ENCODE measurements at places on chromosomes 12 and 14.

GRCh38 chr14:35883677-35884293 is 57.6 kb downstream of the BRMS1L start:
- no peak for DNase-seq

DNA sequence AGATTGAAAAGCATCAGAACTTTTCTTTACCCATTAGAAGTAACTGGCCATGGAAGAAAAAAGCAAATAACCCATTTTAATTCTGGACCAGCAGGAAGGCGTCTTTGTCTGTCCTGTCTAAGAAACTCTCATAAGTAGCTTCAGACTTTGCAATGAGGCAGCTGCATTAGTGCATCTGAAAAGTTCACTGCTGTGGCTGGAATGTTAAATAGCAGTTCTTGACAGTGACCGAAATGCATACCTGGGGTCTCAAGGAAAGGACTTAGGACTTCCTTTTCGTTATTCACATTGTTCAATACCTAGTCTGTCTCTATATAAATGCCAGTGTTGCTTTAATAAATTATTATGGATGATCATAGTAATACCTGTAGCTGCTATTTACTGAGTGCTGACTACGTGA is 125.9 kb downstream of the ANO4 start:
- DNase-seq, result no peak

DNA sequence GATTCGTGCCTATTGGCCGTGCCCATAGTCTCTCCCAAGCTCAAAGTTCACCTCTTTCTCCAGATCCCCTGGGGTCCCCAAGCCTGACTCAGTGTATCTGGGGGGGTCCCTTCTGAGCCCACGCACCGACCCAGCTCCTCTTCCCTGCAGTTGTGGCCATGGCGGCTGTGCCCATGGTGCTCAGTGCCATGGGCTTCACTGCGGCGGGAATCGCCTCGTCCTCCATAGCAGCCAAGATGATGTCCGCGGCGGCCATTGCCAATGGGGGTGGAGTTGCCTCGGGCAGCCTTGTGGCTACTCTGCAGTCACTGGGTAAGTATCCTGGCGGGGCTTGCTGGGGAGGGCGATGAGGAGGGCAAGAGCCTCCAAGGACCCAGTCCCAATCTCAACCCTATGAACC is 5.1 kb downstream of the IFI27 start:
- no peak for DNase-seq

- no peak for DNase-seq
Measured at GRCh38 chr14:77580964-77581505, 35.4 kb downstream of the SPTLC2 start.

DNA sequence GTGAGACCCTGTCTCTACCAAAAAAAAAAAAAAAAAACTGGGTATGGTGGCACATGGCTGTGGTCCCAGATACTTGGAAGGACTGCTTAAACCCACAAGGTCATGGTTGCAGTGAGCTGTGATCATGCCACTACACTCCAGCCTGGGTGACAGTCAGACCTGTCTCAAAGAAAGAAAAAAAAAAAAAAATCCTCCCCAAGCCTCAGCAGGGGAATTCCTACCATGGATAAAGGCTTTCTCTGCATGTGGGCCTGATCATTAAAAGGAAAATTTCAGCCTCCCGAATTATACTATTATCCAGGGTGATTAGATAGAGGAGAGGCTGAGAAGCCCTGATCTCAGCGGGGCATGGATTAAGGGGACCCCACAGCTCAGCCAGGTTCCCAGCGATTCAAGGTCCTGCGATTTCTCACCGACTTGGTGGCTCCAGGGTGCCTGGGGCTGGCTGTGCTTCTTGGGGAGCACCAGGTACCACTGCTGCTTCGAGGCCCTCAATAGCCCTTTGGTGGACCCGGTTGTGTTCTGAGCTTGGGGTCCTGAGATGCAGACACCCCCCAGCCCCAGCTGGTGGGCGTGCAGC is 5.6 kb downstream of the SH2B3 start:
- DNase-seq, result no peak

DNA sequence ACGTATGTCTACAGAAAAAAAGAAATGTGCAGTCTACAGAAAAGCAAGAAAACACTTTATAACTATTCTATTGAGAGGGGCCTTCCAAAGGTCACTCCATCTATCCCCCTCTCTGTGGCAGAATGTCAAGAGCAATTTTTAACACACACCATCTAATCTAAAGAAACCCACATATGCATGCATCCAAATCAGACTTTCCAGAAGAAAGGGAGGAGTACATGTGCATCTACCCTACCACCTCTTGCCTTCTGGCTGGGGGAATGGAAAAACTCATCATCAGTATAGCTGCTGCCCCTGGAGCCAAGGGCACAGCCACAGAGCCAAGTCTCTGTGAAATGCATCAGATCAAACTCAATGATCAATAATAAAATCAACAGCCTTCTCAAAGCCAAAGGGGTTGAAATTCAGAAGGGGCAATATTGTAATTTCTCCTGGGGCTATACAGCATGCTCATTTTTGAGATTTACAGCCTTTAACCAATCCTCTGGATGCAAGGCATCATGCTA is 63.9 kb downstream of the ANO2 start:
- DNase-seq, result no peak

GRCh38 chr12:108642269-108642870 is 8.7 kb upstream of the SELPLG start:
- no peak for DNase-seq

DNA sequence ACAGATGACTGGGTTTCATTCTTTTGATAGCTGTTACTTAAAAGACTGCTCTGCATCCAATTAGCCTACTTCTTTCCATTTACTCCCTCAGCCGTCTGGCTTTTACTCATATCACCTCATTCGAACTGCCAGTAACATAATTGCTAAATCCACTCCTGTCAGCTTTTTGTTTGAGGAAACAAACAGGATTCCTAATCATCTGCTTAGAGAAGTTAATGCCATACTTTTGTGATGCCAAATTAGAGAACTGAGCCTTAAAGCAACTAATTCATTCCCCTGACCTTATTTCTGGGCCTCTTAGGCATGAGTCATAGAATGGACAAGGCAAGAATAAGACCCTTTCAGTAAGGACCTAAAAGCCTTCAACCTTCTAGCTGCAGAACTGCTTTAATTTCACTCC is 2.9 kb downstream of the OXA1L start:
- no peak for DNase-seq

DNA sequence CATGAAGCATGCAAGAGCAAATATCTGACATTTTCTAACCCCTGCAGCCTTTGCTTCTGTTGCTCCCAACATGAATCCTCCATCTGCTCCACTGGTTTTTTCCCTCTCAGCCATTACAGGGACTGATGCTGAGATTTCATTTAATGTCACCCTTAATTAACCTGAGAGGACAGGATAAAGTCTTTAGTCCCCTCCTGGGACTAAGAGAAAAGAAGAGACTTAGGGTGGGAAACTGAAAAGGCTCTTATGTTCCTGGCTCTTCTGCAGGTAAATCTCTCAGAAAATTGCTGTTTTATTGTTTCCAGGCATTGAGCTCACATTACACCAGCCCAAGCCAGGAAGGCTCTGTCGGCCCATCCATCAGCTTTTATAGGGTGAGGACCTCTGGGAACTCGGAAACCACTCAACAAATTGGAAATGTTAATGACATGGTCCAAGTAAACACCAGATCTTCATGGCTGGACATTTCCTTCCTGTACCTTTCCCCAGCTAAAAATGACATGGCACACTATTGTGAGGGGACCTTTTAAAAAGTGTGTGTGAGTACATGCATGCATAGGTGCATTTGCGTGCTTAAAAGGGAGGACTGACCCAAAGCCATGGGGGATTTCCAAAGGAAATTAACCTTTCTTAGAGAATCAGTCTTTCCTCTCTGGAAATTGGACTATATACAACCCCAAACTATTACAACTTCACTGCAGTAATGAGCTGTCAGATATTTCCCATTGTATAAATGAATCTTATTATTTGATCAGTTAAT is 408.1 kb upstream of the TMTC1 start:
- no peak for DNase-seq

DNA sequence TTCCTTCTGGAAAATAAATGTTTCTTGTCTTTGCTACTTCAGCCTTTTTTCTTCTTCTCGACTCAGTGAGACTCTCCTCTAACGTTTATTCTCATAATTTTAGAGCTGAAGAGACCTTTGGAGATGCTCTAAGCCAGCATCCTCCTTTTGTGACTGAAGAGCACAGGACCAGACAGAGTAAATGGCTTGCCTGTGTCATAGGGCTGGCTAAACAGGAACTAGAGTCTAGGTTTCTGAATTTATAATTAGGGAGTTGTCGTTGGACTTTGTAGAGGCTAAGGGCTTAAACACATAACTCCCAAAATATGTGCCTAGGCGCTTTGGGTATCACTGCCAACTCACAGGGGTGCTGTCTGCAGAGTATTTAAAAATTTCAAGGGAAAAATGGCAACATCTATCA is 98.5 kb downstream of the FGD4 start:
- no peak for DNase-seq

- DNase-seq, result no peak
Measured at GRCh38 chr14:23302290-23303225, at the start of gene PPP1R3E. Gene PPP1R3E, minus strand, starts transcription at chr14:23302859. Its CDS starts 283 bp downstream, at chr14:23302576.

DNA sequence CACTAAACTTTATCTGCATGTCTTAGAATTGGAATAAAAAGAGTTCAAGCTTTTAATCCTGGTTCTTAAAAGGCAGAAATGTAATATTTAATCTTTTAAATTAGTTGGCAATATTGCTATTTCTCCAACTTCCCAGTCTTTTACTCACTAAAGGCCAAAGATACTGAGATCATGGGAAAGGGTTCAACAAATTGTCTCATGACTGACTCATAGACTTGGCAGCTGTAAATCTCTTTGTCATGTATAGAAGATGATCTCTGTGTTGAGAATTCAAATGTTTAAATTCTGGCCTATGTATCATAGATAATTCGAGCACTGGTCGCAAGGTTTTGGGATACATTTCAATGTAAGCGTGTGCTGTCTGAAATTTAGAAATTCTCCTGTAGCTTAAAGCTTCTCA is 40.1 kb upstream of the STRAP start:
- no peak for DNase-seq

DNA sequence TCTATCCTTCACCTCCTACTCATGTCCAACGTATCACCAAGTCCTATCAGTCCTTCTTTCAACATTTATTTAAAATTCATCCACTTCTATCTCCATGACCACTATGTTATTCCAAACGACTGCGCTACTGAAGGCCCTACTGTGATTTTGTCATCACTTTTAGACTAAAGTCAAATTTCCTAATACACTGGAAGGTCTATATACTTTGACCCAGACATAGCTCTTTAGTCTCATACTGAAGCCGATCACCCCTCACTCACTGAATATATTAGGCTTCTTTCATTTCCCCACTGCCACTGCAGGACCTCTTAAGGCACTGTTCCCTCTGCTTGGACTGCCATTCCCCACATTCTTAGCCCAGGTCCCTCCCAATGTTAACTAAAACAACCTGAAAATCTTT is 25.6 kb downstream of the SLC38A4 start:
- no peak for DNase-seq

- DNase-seq, result no peak
Measured at GRCh38 chr12:123471374-123472068, 13.6 kb downstream of the SNRNP35 start.

DNA sequence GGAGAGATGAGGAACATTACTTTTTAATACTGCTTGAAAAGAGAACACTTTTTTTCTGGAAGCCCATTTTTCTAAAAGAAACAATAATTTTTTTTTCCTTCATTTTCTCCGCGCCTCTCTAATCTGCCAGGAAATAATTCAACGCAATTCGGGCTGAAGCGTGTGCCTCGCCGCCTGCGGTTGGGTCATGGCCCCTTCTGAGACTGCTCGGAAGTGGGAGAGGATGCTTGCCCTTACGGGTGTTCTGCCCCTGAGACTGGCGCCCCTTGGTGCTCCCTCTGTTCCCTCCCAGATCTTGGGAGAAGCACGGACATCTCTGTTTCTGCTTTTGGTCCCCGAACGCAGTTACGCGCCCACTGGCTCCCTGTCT is 332 bp upstream of the TBC1D30 start:
- no peak for DNase-seq

GRCh38 chr14:46793144-46793543 is 141.6 kb upstream of the RPL10L start:
- DNase-seq, result no peak

DNA sequence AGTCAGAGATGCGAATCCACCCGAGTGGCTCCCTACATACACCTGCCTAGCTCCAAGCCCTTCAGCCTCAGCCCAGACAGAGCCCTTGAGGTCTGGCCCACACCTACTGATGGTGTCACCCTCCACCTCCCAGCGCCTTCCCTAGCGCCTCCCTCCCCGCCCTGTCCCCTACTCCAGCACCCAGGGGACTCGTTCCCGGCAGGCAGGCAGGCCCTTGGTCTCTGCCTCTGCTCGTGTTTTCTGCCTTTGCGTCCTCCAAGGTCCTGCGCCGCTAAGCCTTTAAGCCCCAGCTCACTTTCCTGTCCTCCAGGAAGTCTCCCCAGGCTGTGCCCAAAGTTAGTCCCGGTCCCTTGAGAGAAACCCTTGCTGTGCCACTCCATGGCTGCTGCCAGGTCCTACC is 12.7 kb downstream of the INF2 start:
- DNase-seq, result no peak

DNA sequence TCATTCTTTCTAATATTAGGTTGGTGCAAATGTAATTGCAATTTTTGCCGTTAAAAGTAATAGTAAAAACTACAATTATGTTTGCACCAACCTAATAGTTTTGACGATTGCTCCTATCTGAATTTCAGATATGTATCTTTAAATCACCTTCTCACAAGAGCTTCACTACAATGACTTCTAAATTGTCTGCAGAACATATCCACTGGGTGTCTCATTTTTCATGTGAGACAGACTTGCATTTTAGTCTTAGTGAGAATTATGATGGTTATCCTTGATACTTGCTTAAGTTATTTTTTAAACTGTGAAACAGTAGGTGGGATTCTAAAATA is 84.6 kb downstream of the ITPR2 start:
- DNase-seq, result no peak

GRCh38 chr14:77318006-77318553 is 2.6 kb downstream of the POMT2 start:
- no peak for DNase-seq

- DNase-seq, result no peak
Measured at GRCh38 chr12:55664826-55665225, 28.1 kb downstream of the OR10P1 start.

GRCh38 chr12:70721216-70721615 is 84.0 kb upstream of the PTPRB start:
- DNase-seq, result no peak

DNA sequence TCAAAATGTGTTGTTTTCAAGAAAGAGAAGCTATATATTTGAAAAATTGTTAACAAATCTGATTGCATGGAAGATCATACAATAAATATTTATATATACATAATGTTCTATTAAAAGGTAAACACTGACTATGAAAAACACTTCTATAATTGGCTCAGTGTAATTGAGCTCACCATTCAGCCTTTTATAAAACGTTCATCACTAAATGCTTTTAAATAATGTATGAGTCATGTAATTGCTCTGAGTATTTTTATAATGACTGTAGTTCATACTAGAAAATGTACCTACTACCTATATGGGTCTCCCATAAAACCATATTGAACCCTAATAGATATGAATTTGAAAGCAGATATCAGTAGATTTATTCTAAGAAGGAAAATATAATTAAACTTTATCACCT is 240.4 kb upstream of the MGAT4C start:
- no peak for DNase-seq

DNA sequence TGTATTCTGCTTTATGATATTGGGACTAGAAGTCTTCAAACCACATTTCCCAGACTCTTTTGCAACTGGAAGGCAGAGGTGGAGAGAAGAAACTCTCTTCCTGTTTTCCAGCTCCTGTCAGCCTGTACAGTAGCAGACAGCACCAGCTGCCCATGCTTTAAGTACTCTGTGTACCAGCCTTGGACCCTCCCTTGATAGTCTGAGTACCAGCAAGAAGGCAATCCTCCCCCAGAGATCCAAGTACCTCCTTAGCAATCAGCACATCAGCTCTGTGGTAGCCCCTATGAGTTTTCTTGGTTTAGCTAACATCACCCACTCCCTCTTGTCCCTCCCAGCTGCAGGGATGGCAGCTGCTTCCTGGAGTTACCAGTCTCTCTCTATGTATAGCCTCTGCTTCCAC is 56.3 kb downstream of the STXBP6 start:
- DNase-seq, result no peak

All from iPS DF 19.7 (cell line).